ENCODE measurements at places on chromosomes 5 and 9.
A peak's percentile ranks its signal among the peaks of the same experiment; 100 is the strongest.

- no peak for DNase-seq
Measured at GRCh38 chr5:56494300-56494731, 261.2 kb upstream of the ANKRD55 start.

DNA sequence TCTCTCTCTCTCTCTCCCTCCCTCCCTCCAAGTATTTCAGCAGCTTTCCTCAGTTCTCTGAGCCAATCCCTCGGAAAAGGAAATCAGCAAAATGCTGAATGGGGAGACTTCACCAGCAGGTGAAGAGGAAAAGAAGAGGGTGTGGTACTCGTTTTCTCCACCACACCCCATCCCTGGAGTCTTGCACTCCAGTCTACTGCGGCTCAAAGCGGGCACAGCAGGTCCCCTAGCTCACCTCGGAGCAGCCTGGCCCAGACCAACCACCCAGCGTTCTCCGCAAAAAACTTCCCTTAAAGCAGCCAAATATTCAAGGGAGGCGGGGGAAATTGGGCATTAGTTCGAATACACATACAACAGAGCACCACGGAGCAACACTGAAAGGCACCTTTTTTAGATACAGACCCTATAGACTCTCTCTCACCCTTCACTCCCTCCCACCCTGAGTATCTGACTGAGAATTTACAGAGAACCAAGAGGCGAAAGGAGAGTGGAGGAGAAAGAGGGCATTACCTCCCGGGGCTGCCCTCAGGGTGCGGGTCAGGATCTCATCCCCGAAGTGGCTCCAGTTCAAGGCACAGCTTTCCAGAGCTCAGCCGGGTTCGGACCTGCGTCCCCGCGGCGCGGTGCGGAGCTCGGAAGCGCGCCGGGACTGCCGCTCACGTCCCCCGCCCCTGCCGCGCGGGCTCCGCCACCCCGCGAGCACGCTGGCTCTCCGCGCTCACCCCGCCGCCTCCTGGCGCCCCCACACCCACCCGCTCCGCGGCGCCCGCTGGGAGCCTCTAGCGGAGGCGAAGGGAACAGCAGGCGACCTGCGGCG lies 1638.5 kb upstream of the C9orf72 start:
- DNase-seq: peak; percentile 1

GRCh38 chr5:1547655-1548054 lies 23.9 kb upstream of the LPCAT1 start:
- DNase-seq: no peak

GRCh38 chr5:8239198-8239597 lies 370.2 kb downstream of the MTRR start:
- DNase-seq: no peak

DNA sequence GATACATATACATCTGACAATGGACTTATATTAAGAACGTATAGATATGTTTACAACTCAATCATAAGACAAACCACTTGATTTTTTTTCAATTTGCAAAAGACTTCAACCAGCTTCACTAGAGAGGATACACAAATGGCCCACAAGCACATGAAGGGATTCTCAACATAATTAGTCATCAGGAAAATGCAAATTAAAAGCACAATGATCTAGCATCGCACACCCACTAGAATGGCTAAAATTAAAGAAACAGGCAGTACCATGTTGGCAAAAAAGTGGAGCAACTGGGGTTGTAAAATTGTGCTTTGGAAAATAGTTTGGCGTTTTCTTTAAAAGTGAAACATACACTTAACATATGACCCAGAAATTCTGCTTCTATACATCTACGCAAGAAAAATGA lies 80.0 kb upstream of the TRIO start:
- DNase-seq: no peak

- no peak for DNase-seq
Measured at GRCh38 chr5:51599587-51599986, 216.3 kb downstream of the ISL1 start.
